Stimulated activated CD8-positive, alpha-beta memory T cell treated with anti-CD3 and anti-CD28 coated beads, Interleukin-15, amount 100 ng/mL, for 4 hours (primary cell): ENCODE measurements at places on chromosomes 11 and 22.

- DNase-seq, result peak; percentile 97
Measured at GRCh38 chr22:41381329-41382097, at the start of gene TEF. Gene TEF, plus strand, starts transcription at chr22:41381942. Its CDS starts 103 bp downstream, at chr22:41382045.

- DNase-seq, result no peak
Measured at GRCh38 chr22:34866495-34867131, 199.3 kb upstream of the ISX start.

GRCh38 chr11:69110451-69110850 is 45.3 kb upstream of the SMIM38 start:
- no peak for DNase-seq

DNA sequence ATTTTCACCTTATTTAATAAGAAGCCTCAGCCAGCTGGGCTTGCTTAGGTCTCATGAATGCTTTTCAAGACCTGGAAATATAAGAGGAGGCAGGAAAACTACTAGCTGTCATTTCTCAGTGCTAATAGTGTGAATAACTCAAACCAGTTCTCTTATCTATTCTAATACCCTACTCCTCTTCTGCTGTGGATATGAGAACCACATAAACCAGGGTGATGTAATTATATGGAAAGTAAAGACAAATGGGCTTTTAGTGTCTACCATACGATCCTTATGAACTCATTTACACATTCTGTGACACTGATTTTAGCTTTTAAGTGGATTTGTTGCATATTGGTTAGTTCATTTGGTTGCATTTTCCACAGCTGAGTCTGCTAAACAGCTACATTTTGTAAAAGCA is 8.6 kb downstream of the PDGFD start:
- no peak for DNase-seq

- DNase-seq, result no peak
Measured at GRCh38 chr22:44206696-44207095, 26.0 kb downstream of the PARVG start.

DNA sequence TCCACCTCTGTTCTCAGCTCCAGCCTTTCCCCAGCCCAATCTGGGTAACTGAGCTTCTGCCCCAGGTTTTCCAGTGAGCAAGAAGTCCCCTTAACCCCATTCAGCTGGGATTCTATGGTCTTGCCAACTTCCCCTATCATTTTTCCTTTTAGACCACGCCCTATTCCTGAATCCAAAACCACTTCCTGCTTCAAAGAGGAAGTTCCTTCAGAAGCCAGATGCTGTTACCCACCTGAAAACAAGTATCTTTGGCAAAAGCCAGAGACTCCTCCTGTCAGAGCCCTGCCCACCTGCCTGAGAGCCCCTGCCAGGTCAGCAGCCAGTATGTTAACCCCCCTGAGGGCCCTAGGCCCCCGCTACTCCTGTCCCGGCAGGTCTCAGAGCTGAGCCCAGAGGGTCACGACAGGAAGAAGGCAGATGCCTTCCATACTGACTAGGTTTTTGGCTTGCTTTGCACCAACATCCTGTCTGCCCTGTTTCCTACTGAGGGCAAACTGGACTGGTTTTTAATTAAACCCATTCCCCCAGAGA is 20.3 kb upstream of the MICAL2 start:
- no peak for DNase-seq

- DNase-seq, result no peak
Measured at GRCh38 chr11:69400771-69401590, 80.5 kb upstream of the LINC01488 start.

- no peak for DNase-seq
Measured at GRCh38 chr11:108672786-108673185, 7.9 kb downstream of the DDX10 start.

DNA sequence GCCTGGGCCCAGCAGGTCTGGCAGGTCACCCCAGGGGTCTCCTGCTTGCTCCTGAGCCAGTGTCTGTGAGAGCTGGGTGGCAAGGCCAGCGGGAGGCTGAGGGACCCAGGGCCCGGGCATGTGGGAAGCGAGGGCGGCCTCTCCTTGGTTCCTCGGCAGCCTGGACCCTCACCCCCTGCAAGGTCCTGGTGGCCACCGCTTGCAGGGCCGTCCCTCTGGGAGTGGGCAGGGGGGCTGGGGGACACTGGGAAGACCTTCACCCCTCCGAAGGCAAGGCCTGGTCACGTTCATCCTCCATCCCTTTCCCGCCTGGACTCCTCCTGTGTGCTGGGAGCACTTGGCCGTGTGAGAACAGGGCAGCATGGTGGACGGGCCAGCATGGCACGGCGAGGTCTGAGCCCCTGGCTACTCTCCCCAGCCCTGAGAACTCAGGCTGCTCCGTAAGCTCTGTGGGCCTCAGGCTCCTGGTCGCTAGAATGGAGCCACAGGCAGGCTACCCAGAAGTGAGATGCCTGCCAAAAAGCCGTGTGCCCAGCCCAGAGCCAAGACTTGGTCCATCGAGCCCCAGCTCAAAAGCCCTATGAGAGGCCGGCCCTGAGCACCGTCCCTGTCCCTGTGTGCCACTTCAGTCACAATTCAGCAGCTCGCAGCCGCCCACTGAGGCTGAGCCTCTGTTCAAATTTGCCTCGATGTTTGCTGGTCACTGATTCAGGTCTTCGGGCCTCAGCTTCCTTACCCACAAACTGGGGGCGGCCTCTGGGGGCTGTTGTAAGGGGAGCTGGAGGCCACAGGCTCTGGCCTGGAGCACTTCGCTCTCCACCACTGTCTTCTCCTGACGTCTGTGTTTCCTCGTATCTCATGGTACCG is 45.0 kb downstream of the IGLL1 start:
- DNase-seq, result no peak

GRCh38 chr22:44550711-44551491 is 52.9 kb upstream of the RTL6 start:
- DNase-seq, result no peak

GRCh38 chr11:36464720-36465119 is 45.4 kb downstream of the TRAF6 start:
- DNase-seq, result no peak

DNA sequence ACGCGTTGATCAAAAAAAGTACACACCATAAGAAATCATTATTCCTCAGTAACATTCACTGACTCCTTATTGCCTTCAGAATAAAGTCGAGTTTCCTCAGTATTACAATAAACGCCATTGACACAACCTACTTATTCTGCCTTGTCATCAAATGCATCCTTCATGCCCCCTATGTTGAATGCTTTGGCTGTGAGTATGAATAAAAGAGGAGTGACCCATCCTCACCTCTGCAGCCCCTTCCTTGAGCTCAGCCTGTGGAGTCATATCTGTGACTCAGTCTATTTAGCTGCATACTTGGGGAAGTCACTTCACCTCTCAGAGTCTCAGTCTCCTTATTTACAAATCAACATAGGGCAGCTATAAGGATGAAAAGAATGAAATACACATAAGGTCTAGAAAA is 65.1 kb downstream of the USP35 start:
- DNase-seq, result no peak

DNA sequence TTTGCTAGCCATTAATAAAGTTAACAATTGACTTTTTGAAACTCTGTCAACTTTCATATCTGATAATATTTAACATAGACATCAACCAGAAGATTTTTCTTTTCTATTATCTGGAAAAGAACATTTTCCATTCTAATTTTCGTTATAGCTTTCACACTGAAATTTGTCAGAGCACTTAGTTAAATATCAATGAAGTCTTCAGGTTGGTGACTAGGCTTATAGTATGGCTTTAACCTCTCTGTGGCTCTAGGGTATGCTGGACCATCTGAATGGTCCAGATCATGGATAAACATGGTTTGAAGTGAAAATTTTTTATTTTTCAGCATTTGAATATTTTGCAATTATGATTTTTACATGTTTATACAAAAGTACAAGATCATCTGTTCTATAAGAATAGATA is 548.1 kb downstream of the CNTN5 start:
- no peak for DNase-seq

DNA sequence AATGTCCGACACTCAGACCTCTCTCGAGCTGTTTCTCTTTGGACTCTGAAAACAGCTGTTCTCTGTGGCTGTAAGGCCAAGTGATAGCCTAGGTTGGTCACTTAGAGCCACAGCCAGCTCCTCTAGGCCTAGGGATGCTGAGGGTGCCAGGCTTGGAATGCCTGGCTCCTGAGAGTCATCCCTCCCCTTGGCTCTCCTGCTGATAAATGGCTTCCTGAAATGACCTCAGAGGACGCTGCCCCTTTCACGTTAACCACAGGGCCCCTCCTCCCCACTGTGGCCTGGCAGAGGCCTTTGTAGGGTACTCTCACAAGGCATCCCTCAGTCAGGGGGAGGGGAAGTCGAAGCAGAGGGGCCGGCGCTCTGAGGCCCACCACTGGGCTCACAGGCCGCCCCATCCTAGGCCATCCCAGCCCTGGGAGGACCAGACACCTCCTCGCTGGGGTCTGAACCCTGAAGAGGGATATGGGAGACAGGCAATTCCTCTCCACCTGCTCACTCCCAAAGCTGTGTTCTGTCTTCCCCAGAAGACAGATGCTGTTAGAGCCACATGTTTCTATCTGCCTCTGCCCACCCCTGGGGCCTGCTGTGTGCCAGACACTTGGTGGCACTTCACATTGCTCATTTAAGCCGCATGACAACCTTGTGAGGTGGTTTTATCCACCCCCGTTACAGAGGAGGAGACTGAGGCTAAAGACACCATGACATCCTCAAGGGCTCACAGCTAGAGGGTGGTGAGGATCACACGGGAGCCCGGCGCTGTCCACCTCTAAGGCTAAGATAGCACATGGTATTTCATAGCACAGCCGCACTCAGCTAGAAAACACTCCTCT is 50.9 kb downstream of the ARFGAP3 start:
- DNase-seq, result no peak

- no peak for DNase-seq
Measured at GRCh38 chr11:103465555-103466140, 356.4 kb downstream of the DYNC2H1 start.

DNA sequence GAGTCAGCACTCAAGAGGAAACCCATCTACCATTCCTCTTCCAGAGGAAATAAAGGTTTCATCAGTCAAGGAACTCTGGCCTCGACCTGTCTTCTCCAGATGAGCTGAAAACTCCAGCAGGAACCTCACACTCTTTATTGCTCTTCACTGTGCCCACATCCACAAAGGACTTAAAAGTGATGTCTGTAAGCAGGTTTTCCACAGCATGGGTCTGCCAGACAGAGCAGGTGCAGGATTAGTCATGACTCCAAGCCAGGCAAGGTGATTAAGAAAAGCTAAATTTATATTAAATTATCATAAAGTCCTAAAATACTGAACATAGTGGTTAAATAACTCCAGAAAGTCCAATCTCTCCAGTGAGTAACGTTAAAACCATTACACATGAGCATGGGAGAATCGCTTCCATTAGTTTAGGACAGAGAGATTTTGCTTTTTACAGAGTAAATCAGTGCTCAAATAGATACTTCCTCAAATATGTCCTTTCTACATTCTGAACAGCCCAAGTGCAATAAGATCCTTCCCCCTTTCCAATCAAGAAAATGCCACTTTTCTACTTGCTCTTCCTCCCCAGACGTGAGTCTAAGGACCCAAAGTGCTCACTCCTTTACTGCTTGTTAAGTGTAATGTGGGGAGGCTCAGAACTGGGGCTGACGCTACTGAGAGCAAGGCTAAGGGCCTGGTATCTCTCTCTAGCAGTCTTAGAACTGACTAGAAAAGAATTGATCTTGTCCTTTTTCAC is 10.7 kb upstream of the CKAP5 start:
- no peak for DNase-seq

DNA sequence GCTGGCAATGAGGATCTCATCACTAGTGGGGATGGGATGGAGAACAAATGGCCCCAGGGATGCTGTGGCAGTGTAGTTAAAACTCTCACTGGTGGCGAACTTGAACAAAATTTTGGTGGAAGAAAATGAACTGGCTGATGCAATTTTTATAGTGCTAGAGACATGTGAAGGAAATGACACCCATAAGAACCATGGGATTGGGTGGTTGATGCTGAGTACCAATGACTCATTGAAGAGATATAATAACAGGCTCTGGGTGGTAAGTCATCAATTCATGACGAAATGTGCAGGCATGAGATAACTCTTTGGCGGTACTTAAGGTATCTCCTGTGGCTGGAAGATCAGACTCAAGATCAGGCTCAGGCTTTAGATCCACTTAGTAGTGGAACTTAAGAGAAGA is 172.9 kb upstream of the DDI1 start:
- no peak for DNase-seq
